ENCODE measurements at places on chromosomes 5 and 9.

DNA sequence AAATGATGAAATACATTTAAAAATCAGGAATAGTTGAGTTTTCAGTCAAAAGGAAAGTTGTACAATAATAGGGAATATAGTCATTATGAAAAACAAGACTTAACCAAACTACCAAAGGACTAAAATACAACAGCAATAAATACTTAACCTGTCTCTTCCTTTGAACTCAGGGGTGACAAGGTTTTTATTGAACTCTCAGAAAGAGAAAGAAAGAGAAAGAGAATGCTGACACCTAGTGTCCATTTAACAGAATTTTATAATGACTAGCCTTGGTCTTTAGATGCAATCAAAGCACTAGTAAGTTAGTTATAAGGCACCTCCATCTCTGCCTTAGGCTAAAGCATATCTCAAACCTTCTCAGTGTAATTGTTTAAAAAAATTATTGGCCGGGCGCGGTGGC lies 47.5 kb downstream of the UIMC1 start:
- DNase-seq, result no peak

DNA sequence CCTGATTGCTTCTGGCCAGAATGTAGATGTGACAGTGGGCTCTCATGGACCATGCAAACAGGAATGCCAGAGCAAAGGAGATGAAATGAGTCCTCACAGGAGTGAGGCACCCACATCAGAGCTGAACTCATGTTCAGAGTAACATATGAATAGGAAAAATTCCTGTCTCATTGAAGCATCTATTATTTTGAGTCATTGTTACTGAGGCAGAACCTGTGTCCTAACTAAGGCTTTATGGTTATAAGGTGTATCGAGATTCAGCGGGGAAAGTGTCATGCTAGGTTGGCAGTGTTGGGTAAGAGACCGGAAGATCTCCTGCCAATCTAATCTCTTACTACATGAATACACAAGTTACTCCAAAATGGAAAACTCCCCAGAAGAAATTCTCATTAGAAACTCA lies 304.1 kb downstream of the TRPM3 start:
- no peak for DNase-seq

- DNase-seq, result no peak
Observed at GRCh38 chr9:134882204-134882785, 1.7 kb downstream of the FCN2 start.

DNA sequence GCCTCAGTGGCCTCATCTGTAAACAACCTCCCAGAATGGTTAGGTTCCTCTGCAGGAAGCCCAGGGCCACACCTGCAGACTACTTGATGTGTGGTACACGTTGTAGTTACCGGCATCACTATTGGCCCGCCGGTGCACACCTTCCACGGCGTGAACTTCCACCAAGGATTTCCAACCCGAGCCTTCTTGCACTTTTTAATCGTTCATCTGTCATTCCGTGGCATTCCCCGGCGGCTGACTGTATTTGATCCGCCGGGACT lies 5.3 kb upstream of the TRIM41 start:
- DNase-seq, result no peak
